ENCODE measurements at places on chromosomes 5 and 9. TPM values are rescaled to one million over a fixed set of nuclear protein-coding genes. Genes with fewer than 3 reads are reported as not detected.

GRCh38 chr9:92790542-92791527 lies 26.2 kb upstream of the BICD2 start:
- no peak overlapping the region for H3K4me3 ChIP-seq
- DNase-seq = peak; percentile 65
- H3K4me1 ChIP-seq = peaks cover 6% of the 10 kb centered on the region
- peaks cover 12% of the 10 kb centered on the region for H3K27me3 ChIP-seq
- no peaks in the 10 kb centered on the region for H3K36me3 ChIP-seq

GRCh38 chr5:142255831-142256230 lies 69.0 kb downstream of the SPRY4 start:
- DNase-seq = no peak
- no peak overlapping the region for H3K27ac ChIP-seq
- no peak overlapping the region for H3K4me3 ChIP-seq
- no peaks in the 10 kb centered on the region for H3K4me1 ChIP-seq
- no peaks in the 10 kb centered on the region for H3K36me3 ChIP-seq

- H3K27ac ChIP-seq = no peak overlapping the region
- no peaks in the 10 kb centered on the region for H3K27me3 ChIP-seq
- no peaks in the 10 kb centered on the region for H3K36me3 ChIP-seq
- H3K4me1 ChIP-seq = no peaks in the 10 kb centered on the region
Measured at GRCh38 chr9:103881419-103881818, 212.7 kb upstream of the SMC2 start.

Gene IL7R
- 1.9 TPM for total RNA-seq

Gene CTNNAL1
- total RNA-seq = 2.4 TPM

- H3K36me3 ChIP-seq = no peaks in the 10 kb centered on the region
- DNase-seq = no peak
- H3K4me1 ChIP-seq = no peaks in the 10 kb centered on the region
- no peak overlapping the region for H3K27ac ChIP-seq
Measured at GRCh38 chr9:557601-558201, 283.8 kb upstream of the DMRT1 start.

Gene FOXI1
- not detected for total RNA-seq

DNA sequence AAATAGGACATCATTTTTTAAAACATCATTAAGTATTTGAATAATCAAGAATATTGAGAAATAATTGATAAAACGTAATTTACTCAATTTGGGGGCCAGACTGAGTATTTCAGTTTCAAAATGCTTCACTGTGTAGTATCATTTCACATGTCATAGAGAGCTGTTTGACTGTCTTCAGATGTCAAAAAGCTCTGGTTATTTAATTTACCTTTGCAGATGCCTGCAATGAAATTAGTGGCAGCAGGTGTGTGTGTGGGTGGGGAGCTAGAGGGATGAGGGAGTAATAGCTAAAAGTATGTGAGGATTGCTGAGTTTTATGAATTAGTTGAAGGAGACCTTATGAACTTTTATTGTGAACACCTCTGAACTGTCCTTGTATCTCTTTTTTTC lies 567.2 kb upstream of the MEF2C start:
- H3K36me3 ChIP-seq = peaks cover 3% of the 10 kb centered on the region
- H3K4me3 ChIP-seq = no peak overlapping the region
- peaks cover 72% of the 10 kb centered on the region for H3K4me1 ChIP-seq
- peak overlapping the region; percentile 85 for H3K27ac ChIP-seq
- DNase-seq = no peak

GRCh38 chr5:132427281-132428146 lies 58.0 kb downstream of the SLC22A5 start:
- no peaks in the 10 kb centered on the region for H3K27me3 ChIP-seq
- no peak for DNase-seq
- H3K4me1 ChIP-seq = peaks cover 100% of the 10 kb centered on the region
- peak overlapping the region; percentile 91 for H3K27ac ChIP-seq

DNA sequence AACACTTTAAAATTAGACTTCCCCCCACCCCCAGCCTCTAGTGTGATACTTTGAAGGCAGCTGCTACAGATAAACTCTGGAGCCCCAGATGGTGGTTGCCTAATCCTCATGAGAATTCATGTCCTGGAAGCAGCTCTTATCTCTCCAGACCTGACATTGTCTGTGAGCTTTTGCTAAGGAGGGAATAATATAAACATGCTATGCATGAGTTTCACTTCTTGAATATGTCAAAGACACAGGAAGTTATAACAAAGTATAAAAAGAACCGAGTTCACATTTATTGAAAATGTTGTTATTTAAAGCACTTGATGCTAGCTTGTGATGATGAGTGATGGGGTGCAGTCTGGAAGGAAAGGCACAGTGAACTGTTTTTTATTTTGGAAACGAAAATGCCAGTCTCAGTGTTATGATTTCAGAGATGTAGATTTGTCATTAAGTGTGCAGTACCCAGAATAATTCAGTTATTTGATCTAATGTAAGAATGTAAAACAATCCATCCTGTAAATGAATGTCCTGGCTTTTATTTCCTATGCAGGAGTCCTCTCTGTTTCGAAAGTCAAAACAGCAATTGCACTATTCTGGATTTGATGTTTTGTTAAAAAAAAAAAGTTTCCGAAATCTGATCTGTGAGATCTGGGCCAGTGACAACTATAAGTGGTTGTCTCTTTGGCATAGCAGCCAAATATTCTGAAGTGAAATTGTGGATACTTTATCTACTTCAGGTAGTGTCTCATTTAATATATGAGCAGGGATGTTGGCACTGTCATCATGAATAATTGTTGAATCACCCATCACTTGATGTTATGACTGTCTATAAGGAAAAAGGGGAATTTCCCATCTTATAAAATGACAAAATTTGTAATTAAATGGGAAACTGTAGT lies 77.0 kb downstream of the ZCCHC7 start:
- H3K4me3 ChIP-seq = peak overlapping the region; percentile 64
- peaks cover 36% of the 10 kb centered on the region for H3K36me3 ChIP-seq
- H3K27ac ChIP-seq = peak overlapping the region; percentile 91
- no peaks in the 10 kb centered on the region for H3K27me3 ChIP-seq
- no peak for DNase-seq

GRCh38 chr9:78697618-78698017 lies 400.7 kb downstream of the PSAT1 start:
- no peaks in the 10 kb centered on the region for H3K27me3 ChIP-seq
- no peak for DNase-seq
- H3K36me3 ChIP-seq = no peaks in the 10 kb centered on the region
- H3K4me1 ChIP-seq = peaks cover 40% of the 10 kb centered on the region
- H3K4me3 ChIP-seq = no peak overlapping the region
- no peak overlapping the region for H3K27ac ChIP-seq

DNA sequence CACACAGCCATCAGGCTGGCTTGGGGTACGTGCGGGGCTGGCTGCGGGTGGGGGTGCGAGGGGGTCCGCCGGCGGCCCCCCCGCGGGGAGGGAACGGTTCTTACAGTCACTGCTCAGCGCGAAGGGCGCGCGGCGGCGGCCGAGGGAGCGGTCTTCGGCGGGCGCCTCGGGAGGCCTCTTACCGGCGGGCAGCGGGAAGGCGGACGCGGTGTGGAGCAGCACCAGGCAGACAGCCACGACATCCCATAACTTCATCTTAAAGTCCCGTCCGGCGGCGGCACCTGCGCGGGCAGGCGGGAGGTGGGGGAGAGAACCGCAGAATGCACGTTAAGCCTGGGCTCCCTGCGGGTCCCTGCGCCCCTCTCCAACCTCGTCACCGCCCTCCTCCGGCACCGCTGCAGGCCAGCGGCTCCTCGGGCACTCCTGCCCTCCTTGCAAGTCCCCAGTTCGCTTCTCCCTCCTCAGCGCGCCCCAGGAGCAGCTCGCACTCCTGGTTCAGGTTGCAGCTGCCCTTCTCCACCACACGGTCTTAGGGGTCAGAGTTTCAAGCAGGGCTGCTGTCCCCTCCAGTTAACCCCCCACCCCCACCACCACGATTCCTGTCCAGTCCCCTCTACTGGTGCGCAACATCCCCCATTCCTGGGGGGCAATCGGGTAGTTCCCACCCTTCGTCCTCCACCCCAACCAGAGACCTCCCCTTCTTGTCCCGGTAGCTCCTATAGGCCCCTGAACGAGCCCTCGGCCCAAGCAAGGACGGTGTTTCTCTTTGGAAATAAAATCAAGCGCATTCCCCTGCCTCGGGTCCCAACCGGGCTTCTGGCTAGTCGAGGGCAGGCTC lies 5.1 kb downstream of the GDNF start:
- peaks cover 28% of the 10 kb centered on the region for H3K4me1 ChIP-seq
- no peak overlapping the region for H3K4me3 ChIP-seq
- H3K36me3 ChIP-seq = no peaks in the 10 kb centered on the region
- no peak for DNase-seq

Gene PHPT1
- total RNA-seq = 64.6 TPM

DNA sequence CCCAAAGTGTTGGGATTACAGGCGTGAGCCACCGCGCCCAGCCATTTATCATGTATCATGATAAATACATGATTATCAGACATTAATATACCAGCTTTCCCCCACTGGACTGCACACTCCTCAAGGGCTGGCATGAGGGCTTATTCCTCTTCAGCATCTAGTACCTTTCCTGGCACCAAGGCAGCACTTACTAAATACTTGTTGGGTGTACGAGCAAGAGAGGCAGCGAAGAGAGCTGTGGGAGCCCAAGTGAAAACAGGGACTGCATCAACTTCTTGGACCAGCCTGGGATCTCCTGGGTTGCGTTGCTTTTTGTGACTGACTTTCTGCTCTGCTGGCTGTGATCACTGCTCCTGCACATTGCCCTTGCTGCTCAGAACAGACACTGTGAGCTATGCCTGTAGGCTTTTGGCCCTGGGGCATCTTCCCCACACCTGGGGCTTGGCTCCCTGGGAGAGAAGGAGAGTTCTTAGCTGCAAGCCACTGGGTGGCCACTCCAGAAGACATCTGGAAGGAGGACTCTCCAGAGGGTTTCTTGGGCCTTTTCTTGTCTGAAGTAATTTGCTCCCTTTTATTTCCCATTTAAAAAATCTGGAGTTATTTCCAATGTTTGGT lies 224.3 kb downstream of the NR3C1 start:
- H3K36me3 ChIP-seq = no peaks in the 10 kb centered on the region
- H3K4me1 ChIP-seq = peaks cover 14% of the 10 kb centered on the region
- no peaks in the 10 kb centered on the region for H3K27me3 ChIP-seq
- DNase-seq = no peak
- no peak overlapping the region for H3K27ac ChIP-seq

DNA sequence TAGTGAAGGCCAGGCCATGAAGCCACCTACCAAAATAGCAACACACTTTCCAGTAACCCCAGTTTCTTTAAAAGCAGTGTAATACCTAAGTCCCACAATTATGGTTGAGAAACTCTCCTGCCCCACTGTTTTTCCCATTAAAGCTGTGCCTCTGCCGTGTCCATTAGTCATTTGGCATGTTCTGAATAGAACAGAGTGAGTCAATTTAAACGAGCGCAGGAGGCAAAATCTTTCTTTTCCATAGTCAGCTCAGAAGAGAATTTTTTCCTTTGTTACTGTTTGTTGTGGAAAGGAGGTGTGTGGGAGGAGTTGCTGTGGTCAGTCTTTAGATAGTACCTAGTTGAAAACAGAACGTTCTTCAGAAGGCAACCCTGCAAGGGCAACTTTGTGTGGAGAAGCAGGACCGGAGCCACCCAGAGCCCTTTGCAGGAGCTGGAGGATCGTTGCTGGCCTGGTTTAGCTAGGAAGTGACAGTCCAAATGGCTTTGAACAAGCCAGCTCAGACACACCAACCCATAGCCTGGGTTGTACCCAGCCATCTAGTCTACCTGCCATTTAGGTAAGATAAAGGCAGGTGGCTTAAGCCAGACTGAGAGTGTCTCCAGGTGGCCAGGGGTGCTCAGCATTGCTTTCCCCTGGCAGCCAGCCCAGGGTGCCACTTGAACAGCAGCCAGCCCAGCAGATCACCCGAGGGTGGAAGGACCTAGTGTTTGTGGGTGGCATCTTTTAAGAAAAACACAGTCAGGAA lies 30.4 kb downstream of the GADD45G start:
- DNase-seq = no peak
- H3K27ac ChIP-seq = no peak overlapping the region
- no peak overlapping the region for H3K4me3 ChIP-seq
- no peaks in the 10 kb centered on the region for H3K27me3 ChIP-seq
- no peaks in the 10 kb centered on the region for H3K36me3 ChIP-seq

Gene CMYA5
- total RNA-seq = 0.11 TPM

GRCh38 chr5:179610903-179611265 lies 12.6 kb downstream of the HNRNPH1 start:
- H3K4me1 ChIP-seq = no peaks in the 10 kb centered on the region
- no peak overlapping the region for H3K4me3 ChIP-seq
- H3K27ac ChIP-seq = no peak overlapping the region
- H3K27me3 ChIP-seq = no peaks in the 10 kb centered on the region

- no peaks in the 10 kb centered on the region for H3K36me3 ChIP-seq
- peaks cover 15% of the 10 kb centered on the region for H3K27me3 ChIP-seq
- no peak overlapping the region for H3K4me3 ChIP-seq
- DNase-seq = no peak
- no peak overlapping the region for H3K27ac ChIP-seq
Measured at GRCh38 chr9:94584555-94584954, 9.1 kb downstream of the FBP2 start.

DNA sequence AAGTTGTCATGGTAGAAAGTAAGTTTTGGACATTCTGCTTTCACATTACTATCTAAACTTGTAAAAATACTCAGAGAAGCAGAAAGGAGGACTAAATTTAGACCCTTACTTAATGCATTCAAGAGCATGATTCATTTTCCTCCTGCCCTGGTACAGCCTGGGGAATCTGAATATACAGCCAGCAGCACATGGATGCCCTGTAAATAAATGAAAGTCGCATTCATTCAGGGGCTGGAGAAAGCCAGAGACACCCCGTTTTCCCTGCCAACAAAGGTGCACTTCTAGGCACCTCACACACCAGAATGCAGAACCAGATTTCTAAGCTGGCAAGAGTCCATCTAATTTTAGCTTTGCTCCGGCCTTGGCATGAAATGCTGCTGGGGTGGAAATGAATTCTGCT lies 172.7 kb upstream of the KLF9 start:
- no peak overlapping the region for H3K27ac ChIP-seq
- DNase-seq = no peak
- H3K36me3 ChIP-seq = no peaks in the 10 kb centered on the region
- H3K27me3 ChIP-seq = peaks cover 1% of the 10 kb centered on the region
- H3K4me1 ChIP-seq = no peaks in the 10 kb centered on the region

GRCh38 chr5:6805841-6806240 lies 92.6 kb downstream of the TENT4A start:
- H3K4me3 ChIP-seq = no peak overlapping the region
- no peaks in the 10 kb centered on the region for H3K4me1 ChIP-seq
- H3K27me3 ChIP-seq = no peaks in the 10 kb centered on the region
- DNase-seq = no peak
- H3K36me3 ChIP-seq = no peaks in the 10 kb centered on the region

DNA sequence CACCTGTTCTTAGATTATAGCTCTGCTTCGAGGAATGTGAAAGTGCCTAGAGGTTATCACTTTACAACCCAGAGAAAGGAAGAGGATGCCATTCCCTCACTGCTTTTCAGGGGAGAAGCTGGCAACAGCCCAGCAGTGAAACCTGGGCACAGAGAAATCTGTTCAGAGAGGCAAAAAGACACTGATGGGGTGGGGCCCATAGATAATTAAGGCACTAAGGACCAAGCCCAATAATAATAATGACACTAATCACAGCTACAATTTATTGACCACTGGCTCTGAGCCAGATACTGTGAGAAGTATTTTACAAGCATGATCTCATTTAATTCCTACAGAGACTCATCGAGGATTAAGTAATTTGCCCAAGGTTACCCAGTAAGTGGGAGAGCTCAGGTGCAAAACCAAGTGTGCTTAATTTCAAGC lies 168.3 kb downstream of the PIK3R1 start:
- H3K4me3 ChIP-seq = no peak overlapping the region
- no peak overlapping the region for H3K27ac ChIP-seq
- no peaks in the 10 kb centered on the region for H3K27me3 ChIP-seq
- H3K4me1 ChIP-seq = peaks cover 18% of the 10 kb centered on the region
- H3K36me3 ChIP-seq = no peaks in the 10 kb centered on the region
- no peak for DNase-seq

Gene C5orf58
- total RNA-seq = not detected
